ENCODE measurements at places on chromosomes 12 and 14. TPM values are rescaled to one million over a fixed set of nuclear protein-coding genes. Genes with fewer than 3 reads are reported as not detected.

GRCh38 chr12:87667378-87667777 is 361.8 kb downstream of the C12orf50 start:
- DNase-seq: no peak

DNA sequence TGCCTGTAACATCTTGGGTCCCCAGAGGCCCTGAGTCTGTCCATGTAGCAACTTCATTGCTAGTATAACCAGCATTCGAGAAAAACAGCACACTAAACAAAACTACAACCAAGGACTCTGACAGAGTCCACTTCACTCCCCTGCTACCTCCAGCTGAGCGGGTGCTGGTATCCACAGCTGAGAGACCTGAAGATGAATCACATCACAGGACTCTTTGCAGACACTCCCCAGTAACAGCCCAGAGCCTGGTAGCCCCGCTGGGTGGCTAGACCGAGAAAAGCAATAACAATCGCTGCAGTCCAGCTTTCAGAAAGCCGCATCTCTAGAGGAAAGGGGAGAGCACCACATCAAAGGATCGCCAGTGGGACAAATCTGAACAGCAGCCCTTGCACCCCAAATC is 9.0 kb upstream of the IQSEC3 start:
- no peak for DNase-seq

DNA sequence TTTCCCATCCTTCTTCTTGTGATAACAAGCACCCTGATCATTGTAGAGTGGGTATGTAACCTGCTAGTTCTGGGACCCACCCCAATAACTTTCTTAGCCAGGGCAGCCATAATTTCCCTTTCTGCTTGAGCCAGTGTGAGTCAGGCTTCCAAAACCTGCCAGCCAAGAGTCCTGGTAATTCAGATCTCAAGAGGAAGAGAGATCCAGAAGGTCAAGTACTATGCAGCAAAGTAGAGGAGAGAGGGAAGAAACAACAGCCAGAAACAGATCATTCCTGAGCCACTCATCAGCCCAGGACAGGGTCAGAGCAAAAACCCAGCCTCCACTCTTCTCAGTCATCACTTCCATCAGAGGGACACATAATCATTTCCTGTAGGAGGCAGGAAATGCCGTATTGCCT is 182.0 kb downstream of the DICER1 start:
- DNase-seq: no peak

GRCh38 chr14:60184146-60184904 is 19.1 kb upstream of the DHRS7 start:
- no peak for DNase-seq

HOXC10 gene
- 14.2 TPM for total RNA-seq

DNA sequence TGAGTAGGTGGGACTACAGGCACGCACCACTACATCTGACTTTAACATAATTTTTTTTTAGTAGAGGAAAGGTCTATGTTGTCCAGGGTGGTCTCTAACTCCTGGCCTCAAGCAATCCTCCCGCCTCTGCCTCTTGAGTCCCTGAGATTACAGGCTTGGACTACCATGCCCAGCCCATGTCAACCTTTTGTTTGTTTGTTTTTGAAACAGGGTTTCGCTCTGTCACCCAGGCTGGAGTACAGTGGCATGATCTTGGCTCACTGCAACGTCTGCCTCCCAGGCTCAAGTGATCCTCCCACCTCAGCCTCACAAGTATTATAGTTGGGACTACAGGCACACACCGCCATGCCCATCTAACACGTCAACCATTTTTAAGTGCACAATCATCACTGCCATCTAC is 29.2 kb downstream of the PITPNM2 start:
- DNase-seq: no peak

- DNase-seq: no peak
Observed at GRCh38 chr14:102916347-102917055, 6.0 kb upstream of the AMN start.

NDUFA9 gene
- total RNA-seq: 22.9 TPM

Measured in lower leg skin (tissue), 4 donors.